ENCODE measurements at places on chromosomes 12 and 14. TPM values are rescaled to one million over a fixed set of nuclear protein-coding genes. Genes with fewer than 3 reads are reported as not detected.
A peak's percentile ranks its signal among the peaks of the same experiment; 100 is the strongest.

DNA sequence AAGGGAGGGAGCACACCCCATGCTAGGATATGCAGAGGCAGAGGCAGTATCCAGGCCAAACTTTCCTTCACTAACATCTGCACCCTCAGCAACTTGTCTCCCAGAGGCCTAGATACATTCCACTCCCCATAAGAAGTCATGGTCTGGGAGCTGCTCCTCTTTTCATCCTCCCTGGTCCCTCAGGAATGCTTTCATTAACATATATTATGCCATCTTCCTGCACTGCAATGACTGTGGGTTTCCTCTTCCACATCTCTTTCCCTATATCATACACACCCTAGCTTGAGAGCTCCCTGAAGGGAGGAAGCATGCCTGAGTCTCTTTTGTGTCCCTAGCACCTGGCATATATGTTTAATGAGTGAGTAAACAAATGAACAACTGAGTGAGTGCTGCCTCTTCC, 8.6 kb downstream of the DDN start:
- peaks cover 74% of the 10 kb centered on the region for H3K27me3 ChIP-seq
- peaks cover 12% of the 10 kb centered on the region for H3K4me1 ChIP-seq
- no peaks in the 10 kb centered on the region for H3K36me3 ChIP-seq
- no peak overlapping the region for H3K4me3 ChIP-seq
- H3K27ac ChIP-seq = no peak overlapping the region

Gene DNAJC22
- 0.19 TPM for total RNA-seq

Gene VWF
- total RNA-seq = 298 TPM

GRCh38 chr12:91618281-91618680, 435.7 kb upstream of the DCN start:
- DNase-seq = no peak
- H3K4me1 ChIP-seq = no peaks in the 10 kb centered on the region
- H3K27ac ChIP-seq = no peak overlapping the region

- no peaks in the 10 kb centered on the region for H3K27me3 ChIP-seq
- no peak for DNase-seq
- peaks cover 5% of the 10 kb centered on the region for H3K4me1 ChIP-seq
- no peak overlapping the region for H3K27ac ChIP-seq
- H3K36me3 ChIP-seq = no peaks in the 10 kb centered on the region
Observed at GRCh38 chr12:104372061-104372720, 68.7 kb downstream of the EID3 start.

GRCh38 chr12:100026241-100026640, 41.5 kb upstream of the ANKS1B start:
- H3K27me3 ChIP-seq = no peaks in the 10 kb centered on the region
- no peaks in the 10 kb centered on the region for H3K4me1 ChIP-seq
- no peaks in the 10 kb centered on the region for H3K36me3 ChIP-seq
- H3K27ac ChIP-seq = no peak overlapping the region
- no peak for DNase-seq

DNA sequence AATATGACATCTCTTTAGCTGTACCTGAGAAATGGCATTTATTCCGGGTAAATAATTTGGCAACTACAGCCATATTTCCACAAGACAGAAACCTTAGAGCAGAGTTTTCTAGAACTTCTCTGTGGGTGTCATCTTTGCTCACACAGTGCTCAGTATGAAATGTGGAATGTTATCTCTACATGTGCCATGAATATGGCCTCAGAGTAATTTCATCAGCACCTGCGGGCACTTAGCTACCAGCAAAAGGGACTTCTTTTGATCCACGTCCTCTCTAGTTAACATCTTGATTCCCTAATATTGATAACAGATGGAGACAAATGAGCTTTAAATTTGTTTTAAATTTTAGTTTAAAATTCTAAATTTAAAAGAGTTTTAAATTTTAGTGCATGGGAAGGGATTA, 2.9 kb upstream of the ATG14 start:
- no peak for DNase-seq
- no peaks in the 10 kb centered on the region for H3K36me3 ChIP-seq
- H3K4me3 ChIP-seq = no peak overlapping the region
- no peak overlapping the region for H3K27ac ChIP-seq
- peaks cover 35% of the 10 kb centered on the region for H3K4me1 ChIP-seq

DNA sequence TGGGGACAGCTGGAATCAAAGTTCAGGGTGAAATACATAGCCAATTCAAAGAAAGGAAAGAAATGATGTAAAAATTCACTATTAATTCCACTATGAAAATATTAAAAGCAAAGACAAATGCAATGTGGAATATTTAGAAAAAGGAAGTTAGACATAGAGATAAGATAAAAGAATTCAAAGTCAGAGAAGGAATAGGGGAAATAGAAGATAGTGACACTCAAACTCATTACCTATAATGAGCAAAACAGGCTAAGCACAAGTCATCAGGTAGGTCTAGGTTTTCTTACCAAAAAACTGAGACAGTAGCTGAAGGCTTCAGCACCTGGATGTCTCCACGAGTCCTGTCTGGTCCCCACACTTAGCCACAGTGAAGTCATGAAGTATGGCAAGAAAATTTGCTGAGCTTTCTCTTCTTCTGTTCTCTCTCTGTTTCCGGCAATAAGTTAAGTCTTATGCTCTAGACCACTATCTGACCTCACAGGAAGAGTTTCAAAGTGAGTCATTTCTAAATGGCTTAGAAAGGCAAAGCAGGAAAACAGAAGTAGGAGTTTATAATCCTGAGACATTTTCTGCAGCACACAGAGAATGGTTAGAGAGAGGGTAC, at the start of gene C3AR1:
Gene C3AR1 (minus strand): TSS at position 369 of the 604 bp plus-strand sequence. CDS start 6,174 bp downstream, outside the sequence.
- H3K4me1 ChIP-seq = no peaks in the 10 kb centered on the region
- DNase-seq = no peak
- H3K4me3 ChIP-seq = no peak within 1 kb of the TSS
- peak within 1 kb of the TSS; percentile 4 for H3K27ac ChIP-seq

Measured in heart right ventricle (tissue), 16 donors.